ENCODE measurements at places on chromosomes 11 and 22. TPM values are rescaled to one million over a fixed set of nuclear protein-coding genes. Genes with fewer than 3 reads are reported as not detected.
A peak's percentile ranks its signal among the peaks of the same experiment; 100 is the strongest.

The TRPM5 gene
- not detected for total RNA-seq

The WBP2NL gene
- total RNA-seq: not detected

The GLYAT gene
- total RNA-seq: not detected

The SCGB1A1 gene
- total RNA-seq: not detected

The ATM gene
- total RNA-seq: 52.1 TPM

The SCGB2A2 gene
- total RNA-seq: not detected

The CCDC83 gene
- not detected for total RNA-seq

The OR5P2 gene
- total RNA-seq: not detected

- DNase-seq: no peak
Observed at GRCh38 chr22:22698263-22698750, 53.9 kb downstream of the GGTLC2 start.

GRCh38 chr11:69154938-69155301, 815 bp upstream of the SMIM38 start:
- no peak for DNase-seq

DNA sequence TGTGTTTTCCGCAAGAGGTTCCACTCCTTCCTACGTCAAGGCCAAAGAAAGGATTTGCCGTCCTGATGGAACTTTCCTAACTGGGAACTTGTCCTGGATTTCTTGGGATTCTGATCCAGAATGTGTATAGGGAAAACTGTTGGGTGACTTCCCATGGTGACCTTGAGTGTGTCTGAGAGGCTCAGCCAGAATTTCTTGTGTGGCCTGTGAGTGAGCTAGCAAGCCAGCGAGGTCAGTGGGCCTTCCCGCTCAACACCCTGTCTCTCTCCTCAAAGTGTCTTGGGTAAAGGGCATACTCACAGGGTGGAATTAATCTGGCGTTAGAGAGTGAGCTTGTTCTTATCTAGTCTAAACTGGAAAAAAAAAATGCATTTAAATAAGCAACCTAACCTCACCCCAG, 20.4 kb downstream of the ZNRF3 start:
- DNase-seq: no peak

DNA sequence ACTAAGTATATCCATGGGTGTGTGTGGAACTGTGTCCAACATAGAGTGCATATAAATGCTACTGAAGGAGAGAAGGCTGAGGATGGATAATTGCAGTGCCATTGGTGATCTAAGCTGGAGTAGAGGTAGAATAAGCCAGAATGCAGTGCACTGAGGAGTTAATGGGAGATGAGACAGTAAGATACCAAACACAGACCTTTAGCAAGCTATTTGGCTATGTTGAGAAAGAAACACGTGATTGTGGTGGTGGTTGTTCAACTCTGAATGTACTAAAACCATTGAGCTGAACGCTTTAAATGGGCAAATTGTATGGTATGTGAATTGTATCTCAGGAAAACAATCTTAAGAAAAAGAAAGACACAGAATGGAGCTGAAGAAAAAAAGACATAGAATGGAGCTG, 22.8 kb downstream of the JAML start:
- no peak for DNase-seq

GRCh38 chr22:19607192-19608002, 83.2 kb upstream of the CLDN5 start:
- peak; percentile 74 for DNase-seq

GRCh38 chr11:92638678-92639077, 330.8 kb upstream of the MTNR1B start:
- DNase-seq: no peak

DNA sequence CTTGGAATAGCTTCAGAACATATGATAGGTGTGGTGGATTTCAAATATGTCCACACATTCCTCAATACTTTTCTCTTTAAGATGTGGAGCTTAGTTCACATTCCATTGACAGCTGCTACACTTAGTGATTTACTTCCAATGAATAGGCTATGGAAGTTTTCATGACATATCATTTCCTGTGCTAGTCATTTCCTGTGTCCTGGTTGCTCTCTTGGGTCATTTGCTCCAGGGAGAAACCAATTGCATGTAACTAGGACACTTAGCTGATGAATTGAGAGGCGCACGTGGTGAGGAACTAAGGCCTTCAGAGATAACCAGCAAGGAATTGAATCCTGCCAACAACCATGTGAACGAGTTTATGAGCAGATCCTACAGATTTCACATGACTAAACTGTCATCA, 120.9 kb downstream of the SLC17A6 start:
- DNase-seq: peak; percentile 83

GRCh38 chr11:130826572-130826971, 89.7 kb downstream of the SNX19 start:
- DNase-seq: no peak

GRCh38 chr22:29078036-29078868, 5.4 kb downstream of the KREMEN1 start:
- DNase-seq: no peak

GRCh38 chr11:122235615-122236014, 119.6 kb upstream of the BLID start:
- no peak for DNase-seq

DNA sequence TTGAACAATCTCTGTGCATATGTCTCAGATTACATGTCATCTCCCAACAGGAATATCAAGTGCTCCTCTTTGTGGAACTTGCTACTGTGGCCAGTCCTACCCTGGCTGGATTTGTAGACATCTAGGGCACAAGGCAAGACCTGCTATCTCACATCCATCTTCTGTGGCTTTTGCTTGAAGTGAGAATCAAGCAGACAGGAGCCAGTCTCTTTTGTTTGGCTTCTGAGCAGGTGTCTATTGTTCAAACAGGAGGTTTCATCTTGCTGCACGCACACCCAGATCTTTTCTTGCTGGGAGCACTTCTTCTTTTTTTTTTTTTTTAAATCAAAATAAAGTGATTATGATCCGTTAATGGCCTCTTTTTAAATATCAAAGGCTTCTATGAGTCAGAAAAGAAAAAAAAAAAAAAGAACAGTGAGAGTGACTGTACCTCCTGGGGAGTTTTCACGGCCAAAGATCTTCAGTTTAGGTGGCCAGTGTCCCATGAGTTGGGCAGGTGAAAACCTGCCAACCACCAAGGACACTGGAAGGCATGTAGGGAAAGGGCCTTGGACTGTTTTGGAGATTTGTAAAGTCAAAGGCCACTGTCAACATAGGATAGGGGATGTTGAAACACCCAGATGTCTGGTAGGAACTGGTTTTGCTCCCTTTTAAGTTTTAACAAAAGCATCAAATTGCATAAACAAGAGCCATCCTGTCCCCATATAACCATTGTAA, 78.1 kb downstream of the CD44 start:
- no peak for DNase-seq
